Activated T-cell treated with anti-CD3 and anti-CD28 coated beads, Interleukin-2, amount 50 U/mL, for 72 hours (primary cell): ENCODE measurements at places on chromosomes 4 and X. TPM values are rescaled to one million over a fixed set of nuclear protein-coding genes. Genes with fewer than 3 reads are reported as not detected.

- H3K27me3 ChIP-seq, result no peaks in the 10 kb centered on the region
- DNase-seq, result no peak
- no peak overlapping the region for H3K27ac ChIP-seq
- no peaks in the 10 kb centered on the region for H3K4me1 ChIP-seq
These were observed 6.8 kb downstream of the GPR173 start for GRCh38 chrX:53055244-53055849.

GRCh38 chrX:85109235-85109634 lies 105.6 kb downstream of the APOOL start:
- no peak overlapping the region for H3K27ac ChIP-seq
- no peaks in the 10 kb centered on the region for H3K36me3 ChIP-seq
- DNase-seq, result no peak

- H3K4me3 ChIP-seq, result no peak overlapping the region
- H3K36me3 ChIP-seq, result no peaks in the 10 kb centered on the region
- H3K4me1 ChIP-seq, result no peaks in the 10 kb centered on the region
- H3K27me3 ChIP-seq, result no peaks in the 10 kb centered on the region
- H3K27ac ChIP-seq, result no peak overlapping the region
These were observed 12.4 kb downstream of the PSAPL1 start for GRCh38 chr4:7422151-7422897.

GRCh38 chr4:154004507-154005170 lies 215.8 kb upstream of the SFRP2 start:
- no peak overlapping the region for H3K4me3 ChIP-seq
- no peaks in the 10 kb centered on the region for H3K36me3 ChIP-seq
- no peak overlapping the region for H3K27ac ChIP-seq

The UGT2B15 gene
- total RNA-seq, result not detected

The KLF8 gene
- total RNA-seq, result 6.3 TPM
